Natural killer cell (primary cell): ENCODE measurements at places on chromosomes 3 and 15.

- DNase-seq, result peak; percentile 23
Measured at GRCh38 chr15:76310475-76311099, 682 bp downstream of the ETFA start.

GRCh38 chr3:71491154-71491752 lies 92.3 kb downstream of the FOXP1 start:
- peak; percentile 37 for DNase-seq

DNA sequence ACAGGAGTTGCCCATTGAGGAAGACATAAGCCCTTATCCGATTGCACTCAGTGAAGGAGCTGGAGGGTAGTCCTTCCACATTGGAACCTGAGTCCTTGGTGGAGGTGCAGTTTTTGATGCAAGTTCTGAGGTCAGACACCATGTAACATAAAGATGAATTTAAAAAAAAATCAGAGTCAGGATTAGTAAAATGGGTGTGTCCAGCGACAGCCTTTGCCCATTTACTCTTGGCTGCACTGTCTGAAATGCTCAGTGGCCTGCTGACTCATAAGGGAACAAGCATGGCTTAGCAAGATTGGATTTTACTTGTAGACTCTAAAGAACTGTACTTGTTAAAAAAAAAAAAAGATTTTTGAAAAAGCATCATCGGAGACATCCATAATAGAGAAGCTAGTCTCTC lies 241.1 kb upstream of the TOPAZ1 start:
- no peak for DNase-seq

DNA sequence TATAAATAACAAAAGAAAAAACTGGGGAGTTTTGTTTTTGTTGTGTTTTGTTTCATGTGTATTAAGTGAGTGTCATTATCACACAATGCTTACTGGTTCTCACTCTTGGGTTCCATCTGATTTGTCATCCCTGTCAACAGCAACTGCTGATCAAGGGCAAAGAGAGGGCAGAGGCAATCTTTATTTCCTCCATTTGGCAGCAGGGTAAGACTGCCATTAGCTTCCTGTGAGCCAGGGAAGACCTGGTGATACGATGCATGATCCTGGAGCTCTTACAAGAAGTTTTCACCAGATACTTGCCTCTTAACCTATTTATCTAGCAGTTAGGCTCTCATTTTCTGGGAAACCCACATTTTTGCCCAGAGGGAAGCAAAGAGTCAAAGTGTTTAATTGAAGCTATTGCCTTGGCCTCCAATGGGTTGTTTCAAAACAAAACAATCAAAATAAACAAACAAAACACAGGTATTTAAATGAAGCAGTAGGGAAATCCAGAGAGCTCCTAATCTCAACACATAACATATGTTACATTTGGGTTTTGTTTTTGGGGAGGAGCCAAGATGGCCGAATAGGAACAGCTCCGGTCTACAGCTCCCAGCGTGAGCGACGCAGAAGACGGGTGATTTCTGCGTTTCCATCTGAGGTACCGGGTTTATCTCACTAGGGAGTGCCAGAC lies 529.8 kb downstream of the MAGI1 start:
- no peak for DNase-seq

DNA sequence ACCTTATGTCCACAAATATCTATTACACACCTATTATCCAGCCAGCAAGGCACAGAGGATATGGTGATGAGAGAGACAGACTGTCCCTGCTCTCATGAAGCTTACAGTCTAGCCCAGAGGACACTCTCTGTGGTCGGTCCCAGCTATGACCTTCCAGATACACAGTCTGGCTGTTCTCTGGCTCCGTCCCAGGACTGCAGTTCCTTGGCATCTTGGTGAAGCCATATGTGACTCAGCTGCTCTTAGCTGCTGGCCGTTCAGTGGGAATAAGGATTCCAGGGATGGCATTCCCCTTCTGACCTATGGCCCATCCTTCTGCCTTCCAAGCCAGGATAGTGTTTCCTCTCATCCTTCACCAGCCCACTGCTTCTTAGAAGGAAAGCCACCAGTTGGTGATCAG lies 30.8 kb downstream of the MEX3B start:
- no peak for DNase-seq

DNA sequence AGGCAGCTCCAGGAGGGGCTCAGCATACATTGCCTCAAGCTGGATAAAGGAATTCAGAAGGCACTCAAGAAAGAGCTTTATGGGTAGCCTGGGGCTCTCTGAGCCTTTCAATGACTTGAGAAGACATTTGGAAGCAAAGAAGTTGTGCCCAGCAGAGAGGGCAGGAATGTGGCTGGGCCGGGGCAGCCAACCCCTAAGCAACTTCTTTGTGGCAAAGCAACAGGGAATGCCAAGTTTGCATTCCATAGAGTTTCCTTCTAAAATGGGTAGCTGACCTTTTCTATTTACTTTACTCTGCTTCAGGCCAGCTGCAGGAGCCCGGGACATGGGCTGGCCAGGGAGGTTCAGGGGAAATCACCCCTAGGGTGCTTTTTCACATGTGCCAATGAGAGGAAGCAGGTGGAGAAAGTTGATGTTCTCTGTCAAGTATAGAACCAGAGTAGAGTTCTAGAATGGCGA lies 45.6 kb downstream of the CCDC12 start:
- no peak for DNase-seq

DNA sequence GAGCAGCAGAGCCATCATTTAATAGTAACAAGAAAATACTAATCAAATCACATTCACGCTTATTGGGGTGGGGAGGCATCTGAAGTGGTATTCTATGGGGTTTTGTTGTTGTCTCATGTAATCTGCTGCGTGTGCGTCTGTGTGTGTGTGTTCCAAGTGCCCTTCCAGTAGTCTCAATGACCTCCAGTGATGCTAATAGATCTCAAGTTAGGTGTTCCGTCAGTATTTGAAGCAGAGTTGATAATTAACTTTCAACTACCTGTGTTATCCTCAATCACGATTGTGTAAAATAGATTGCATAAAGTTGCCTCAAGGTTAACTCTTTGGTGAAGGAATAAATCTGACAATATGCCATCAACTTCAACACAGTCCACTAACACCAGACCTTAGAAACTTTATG lies 375.0 kb downstream of the MECOM start:
- DNase-seq, result no peak

DNA sequence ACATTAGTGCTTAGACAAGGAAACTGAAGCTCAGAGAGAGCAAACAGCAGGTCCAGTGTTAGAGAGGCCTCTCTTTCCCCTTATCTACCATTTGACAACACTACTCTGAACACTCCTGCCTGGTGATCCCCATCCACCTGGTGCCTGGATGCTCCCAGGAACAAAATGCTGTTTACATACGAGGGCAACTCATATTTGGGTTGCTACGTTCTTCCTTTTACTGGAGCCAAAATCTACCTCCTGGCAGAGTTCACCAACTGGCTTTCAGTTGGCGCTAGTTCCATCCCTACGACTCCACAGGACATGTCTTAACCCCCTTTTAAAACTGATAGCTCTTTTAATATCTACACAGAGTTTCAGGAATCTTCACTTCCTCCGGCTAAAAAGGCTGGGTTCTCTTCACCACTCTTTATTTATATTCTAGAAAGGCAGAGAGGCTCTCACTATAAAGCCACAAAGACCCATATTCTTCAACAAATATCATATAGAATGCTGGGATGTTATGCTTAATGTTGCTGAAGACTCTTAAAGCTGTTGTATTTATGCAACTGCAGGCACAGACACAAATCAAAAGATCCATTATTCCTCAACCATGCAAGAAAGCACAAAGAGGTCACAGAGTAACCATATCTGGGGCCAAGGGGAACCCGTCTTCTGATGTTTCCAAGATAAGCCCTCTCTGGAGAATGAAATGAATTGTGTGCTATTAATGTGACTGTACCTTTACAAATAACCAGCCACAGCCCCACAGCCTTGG lies 47.9 kb downstream of the CCNB2 start:
- DNase-seq, result no peak

DNA sequence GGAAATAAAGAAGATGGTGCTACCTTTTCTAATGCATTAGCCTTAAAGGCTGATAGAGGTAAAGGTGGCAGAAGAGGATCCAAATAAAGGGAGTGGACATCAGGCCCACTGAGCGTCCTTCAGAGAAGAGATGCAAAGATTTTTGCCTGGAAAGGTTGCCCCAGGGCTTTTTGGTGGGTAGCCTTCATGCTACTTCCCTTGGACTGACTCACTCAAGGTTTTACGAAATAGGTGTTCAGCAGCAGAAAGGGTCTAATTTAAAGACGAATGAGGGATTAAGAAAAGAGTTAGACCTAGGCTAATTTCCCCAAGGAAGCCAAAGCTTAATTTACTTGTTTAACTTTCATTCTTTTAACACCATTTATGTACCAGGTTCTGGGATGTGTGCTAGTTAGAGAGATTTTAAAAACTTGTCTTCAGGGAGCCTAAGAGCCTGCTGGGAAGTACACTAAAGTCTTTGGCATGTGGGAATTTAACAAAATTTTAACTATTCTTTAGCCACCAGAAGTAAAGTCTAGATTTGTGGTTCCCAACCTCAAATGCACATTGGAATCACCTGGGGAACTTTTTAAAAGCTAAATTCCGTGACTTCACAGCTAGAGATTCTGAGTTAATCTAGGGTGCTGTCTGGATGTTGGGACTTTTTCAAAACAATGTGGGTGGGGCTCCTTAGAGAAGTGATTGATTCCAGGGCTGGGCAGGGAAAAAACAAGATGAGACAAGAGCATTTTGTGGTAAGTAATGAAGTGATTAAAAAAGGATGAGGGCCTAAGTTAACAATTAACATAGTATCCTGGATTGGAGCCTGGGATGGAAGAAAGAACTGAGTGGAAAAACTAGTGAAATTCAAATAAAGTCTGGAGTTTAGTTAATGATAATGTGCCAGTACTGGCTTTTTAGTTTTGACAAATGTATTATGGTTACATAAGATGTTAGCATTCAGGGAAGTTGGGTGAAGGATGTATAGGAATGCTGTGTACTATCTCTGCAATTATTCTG lies 3.4 kb downstream of the IL20RB start:
- no peak for DNase-seq

DNA sequence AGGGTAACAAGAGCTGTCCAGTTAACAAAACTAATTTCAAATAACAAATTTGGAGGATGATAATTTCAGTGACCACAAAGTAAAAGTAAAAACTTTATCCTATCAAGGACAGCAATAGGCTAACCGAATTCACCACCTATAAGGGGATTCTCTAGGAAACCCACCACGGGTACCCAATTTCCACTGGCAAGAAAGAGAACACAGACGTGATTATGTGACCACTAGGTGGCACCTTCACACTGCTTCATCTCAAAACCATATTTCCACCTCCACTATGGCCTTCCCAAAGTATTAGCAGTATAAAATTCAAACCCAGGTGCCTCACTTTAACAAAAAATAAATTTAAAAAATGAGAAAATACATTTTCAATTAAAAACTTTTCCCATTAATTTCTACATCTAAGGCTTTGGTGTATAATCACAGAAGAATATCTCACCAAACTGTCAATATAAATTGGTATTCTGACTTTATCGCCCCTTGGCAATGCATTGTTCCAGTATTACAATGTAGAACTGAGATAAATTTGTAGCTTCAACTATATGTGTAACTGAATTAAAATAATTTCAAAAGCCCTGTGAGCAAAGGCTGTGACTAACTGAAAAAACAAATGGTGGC lies 96.5 kb downstream of the FSIP1 start:
- peak; percentile 74 for DNase-seq

DNA sequence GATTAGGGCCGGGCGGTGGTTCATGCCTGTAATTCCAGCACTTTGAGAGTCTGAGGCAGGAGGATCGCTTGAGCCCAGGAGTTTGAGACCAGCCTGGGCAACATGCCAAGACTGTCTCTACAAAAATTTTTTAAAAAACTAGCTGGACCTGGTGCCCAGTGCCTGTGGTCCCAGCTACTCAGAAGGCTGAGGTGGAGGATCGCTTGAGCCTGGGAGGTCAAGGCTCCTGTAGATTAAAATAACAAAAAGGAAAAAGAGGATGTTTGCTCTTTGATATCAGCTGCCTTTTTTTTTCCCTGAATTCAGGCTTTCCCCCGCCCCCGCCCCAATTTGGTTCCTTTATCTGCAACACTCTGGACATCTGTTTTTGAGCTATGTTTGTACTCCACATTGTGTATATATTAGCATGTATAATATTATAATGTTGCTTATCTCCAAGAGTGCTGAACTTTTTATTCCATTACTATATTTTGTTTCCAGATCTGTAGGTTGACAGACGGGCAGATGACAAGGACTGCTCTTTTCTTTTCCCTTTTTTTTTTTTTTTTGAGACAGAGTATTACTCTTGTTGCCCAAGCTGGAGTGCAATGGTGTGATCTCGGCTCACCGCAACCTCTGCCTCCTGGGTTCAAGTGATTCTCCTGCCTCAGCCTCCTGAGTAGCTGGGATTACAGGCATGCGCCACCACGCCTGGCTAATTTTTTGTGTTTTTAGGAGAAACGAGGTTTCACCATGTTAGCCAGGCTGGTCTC lies 4.6 kb downstream of the SNAP23 start:
- DNase-seq, result no peak

GRCh38 chr3:22862111-22862510 lies 341.0 kb upstream of the UBE2E2 start:
- DNase-seq, result no peak

GRCh38 chr15:59174835-59175831 lies 31.5 kb upstream of the LDHAL6B start:
- no peak for DNase-seq

DNA sequence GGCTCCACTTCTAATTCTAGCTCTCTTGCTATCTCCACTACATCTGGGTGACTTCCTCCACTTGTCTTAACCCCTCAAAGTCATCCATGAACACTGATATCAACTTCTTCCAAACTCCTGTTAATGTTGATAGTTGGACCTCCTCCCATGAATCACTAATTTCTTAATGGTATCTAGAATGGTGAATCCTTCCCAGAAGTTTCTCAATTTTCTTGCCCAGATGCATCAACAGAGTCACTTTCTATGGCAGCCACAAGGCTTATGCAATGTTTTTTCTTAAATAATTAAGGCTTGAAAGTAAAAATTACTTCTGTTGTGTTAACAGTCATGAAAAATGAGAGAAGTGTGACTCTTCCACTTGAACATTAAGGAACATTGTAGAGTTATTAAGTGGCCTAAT lies 164.3 kb downstream of the PCCB start:
- DNase-seq, result no peak

- DNase-seq, result no peak
Measured at GRCh38 chr15:67838789-67839332, 984 bp downstream of the RNU6-1 start.

DNA sequence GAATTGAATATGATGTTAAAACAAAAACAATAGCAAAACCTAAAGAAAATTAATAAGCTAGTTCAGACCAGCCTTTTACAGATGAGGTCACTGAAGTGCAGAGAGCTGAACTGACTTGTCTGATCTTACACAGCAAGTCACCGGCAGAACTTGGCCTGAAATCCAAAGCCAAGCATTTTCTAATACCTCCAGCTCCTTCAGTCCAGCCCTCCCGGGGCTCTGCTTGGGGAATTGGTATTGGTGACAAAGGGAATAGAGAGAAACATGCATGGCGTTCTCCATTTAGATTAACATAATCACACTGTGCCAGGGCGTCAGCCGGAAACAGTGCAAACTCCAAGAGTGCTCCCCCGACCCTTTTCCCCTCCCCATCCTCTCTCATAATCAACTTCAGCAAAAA lies 14.1 kb upstream of the ZSCAN2 start:
- no peak for DNase-seq

DNA sequence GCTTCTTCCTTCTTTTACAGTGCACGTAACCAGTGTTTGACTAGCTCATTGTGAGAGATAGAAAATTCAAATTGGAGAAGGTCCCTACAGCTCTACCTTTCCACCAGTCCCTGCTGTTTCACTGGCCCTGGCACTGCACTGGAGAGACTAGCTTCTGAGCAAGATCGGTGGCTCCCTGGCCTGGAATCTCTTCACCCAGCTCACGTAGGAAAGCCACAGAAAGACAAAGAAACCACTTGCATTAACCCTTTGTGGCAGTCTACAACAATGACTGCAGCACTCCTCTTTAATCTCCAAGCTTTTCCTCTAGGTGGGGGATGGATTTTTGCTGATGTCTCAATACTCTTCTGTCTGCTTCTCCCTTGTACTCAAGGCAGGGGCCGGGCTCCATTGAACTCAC lies 155.9 kb downstream of the PEX5L start:
- no peak for DNase-seq
